ENCODE measurements at places on chromosomes 6 and 20.

GRCh38 chr6:19050765-19051164, 663.6 kb downstream of the RNF144B start:
- H3K27ac ChIP-seq, result no peak overlapping the region
- DNase-seq, result no peak
- H3K4me1 ChIP-seq, result no peaks in the 10 kb centered on the region
- H3K27me3 ChIP-seq, result no peaks in the 10 kb centered on the region
- H3K4me3 ChIP-seq, result no peak overlapping the region

DNA sequence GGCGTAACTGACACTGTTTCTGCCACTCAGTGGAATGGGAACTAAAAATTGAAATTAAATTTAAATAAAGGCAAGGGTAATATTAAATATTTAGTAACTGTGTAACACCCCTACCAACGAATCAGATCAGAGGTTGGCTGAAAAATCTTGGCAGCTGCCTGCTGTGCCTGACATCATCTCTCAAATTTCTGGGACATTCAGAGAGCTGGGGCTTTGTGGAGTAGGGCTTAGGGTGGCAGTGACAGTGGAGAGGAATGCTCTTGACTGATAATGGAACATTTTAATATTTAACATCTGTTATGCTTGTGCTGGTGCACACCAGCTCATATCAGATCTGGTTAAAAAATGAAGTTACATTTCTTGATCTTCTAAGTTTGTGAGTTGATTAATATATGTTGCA, 62.2 kb downstream of the RFPL4B start:
- no peaks in the 10 kb centered on the region for H3K4me1 ChIP-seq
- DNase-seq, result no peak
- no peaks in the 10 kb centered on the region for H3K36me3 ChIP-seq
- H3K4me3 ChIP-seq, result no peak overlapping the region

DNA sequence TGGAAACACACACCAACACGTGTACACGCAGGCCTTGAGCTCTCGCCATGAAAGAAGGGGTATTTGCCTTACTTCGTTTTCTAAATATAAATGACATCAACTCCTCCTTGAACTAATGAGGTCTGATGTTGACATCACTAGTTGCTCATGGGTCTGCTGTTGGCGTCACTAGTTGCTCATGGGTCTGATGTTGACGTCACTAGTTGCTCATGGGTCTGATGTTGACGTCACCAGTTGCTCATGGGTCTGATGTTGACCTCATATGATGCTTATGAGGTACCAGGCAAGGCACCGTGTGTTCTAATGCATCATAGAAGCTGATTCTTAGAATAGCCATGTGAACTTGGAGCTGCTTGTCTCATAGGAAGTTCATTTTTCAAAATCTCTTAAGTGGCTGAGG, 116.5 kb downstream of the SMOC2 start:
- DNase-seq, result no peak
- no peaks in the 10 kb centered on the region for H3K4me1 ChIP-seq
- H3K4me3 ChIP-seq, result no peak overlapping the region
- H3K36me3 ChIP-seq, result no peaks in the 10 kb centered on the region
- peak overlapping the region; percentile 21 for H3K27ac ChIP-seq
- no peaks in the 10 kb centered on the region for H3K27me3 ChIP-seq

DNA sequence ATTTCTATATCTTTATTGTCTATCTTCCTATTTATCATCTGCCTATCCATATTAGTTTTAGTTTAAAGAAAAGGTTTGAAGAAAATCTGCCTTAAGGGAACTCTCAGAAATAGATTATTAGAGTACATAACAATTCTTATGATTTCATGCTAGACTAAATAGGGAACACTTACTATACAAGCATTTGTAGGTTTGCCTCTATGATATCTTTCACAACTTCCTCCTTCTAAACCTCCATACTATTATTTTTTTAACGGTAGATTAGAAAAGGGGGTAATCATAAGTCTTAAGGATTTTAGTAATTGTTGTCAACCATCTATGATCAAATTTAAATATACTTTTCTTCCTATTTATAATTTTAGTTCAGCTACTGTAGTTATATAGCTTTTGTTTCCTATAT, 11.6 kb upstream of the DSE start:
- no peaks in the 10 kb centered on the region for H3K36me3 ChIP-seq
- H3K4me1 ChIP-seq, result no peaks in the 10 kb centered on the region
- H3K4me3 ChIP-seq, result no peak overlapping the region
- H3K27ac ChIP-seq, result no peak overlapping the region
- H3K27me3 ChIP-seq, result no peaks in the 10 kb centered on the region
- DNase-seq, result no peak

DNA sequence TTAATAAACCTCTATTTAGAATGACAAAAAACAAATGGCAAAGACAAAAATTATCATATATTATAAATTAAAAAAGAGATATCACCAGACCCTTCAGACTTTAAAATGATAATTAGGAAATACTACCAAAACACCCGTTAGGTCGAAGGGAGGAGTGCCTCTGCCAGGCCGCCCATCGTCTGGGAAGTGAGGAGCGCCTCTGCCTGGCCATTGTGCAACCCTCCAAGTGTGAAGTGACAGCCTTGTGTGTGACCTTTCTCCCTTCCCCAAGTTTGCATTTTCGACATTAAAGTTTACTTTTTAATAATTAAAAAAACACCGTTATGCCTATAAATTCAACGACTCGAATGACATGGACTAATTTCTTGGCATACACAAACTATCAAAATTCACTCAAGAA, 64.5 kb upstream of the TASP1 start:
- no peak overlapping the region for H3K4me3 ChIP-seq
- H3K4me1 ChIP-seq, result no peaks in the 10 kb centered on the region
- no peaks in the 10 kb centered on the region for H3K27me3 ChIP-seq
- DNase-seq, result no peak

GRCh38 chr6:15319677-15320076, 73.8 kb downstream of the JARID2 start:
- no peaks in the 10 kb centered on the region for H3K4me1 ChIP-seq
- no peak for DNase-seq
- no peak overlapping the region for H3K27ac ChIP-seq
- no peaks in the 10 kb centered on the region for H3K36me3 ChIP-seq
- no peak overlapping the region for H3K4me3 ChIP-seq
- no peaks in the 10 kb centered on the region for H3K27me3 ChIP-seq

GRCh38 chr20:63536997-63537524, at the start of gene PTK6:
PTK6 (minus strand) TSS chr20:63537376; CDS start chr20:63537314, 62 bp downstream.
- no peak within 1 kb of the TSS for H3K27ac ChIP-seq
- no peaks in the 10 kb centered on the region for H3K4me1 ChIP-seq
- no peak within 1 kb of the TSS for H3K4me3 ChIP-seq
- H3K36me3 ChIP-seq, result no peaks in the 10 kb centered on the region
- peaks cover 11% of the 10 kb centered on the region for H3K27me3 ChIP-seq
- no peak for DNase-seq

DNA sequence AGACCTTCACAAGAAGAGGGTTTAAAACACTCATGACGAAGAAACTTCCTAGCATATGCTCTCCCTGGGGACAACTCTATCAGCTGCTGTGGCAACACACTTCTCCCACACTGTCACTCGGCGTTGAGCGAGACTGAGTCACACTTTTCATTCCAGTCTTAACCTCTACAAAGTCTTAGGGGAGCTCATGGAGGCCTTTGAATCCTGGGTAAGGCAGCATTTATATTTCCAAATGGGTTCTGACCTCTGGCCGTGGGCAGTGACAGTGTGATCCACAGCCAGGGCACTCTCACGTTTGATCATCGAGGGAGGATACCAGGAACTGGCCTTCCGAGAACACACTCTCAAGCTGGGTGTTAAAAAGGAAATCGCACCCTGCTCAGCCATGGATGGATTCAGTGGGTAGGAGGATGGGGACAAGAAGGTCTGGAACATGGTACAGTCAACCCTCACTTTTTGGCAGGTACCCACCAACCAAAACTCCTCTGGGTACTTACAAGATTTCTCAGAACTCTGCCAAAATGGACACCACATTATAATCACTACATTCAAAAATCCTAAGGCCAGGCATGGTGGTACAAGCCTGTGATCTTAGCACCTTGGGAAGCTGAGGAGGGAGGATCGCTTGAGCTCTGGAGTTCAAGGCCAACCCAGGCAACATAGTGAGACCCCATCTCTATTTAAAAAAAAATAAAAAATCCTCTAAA, 19.6 kb downstream of the RRBP1 start:
- peak; percentile 52 for DNase-seq
- peak overlapping the region; percentile 50 for H3K27ac ChIP-seq
- H3K4me3 ChIP-seq, result no peak overlapping the region
- no peaks in the 10 kb centered on the region for H3K36me3 ChIP-seq
- no peaks in the 10 kb centered on the region for H3K27me3 ChIP-seq

GRCh38 chr20:9615766-9616454, 101.5 kb downstream of the LAMP5 start:
- no peak for DNase-seq
- no peaks in the 10 kb centered on the region for H3K27me3 ChIP-seq

DNA sequence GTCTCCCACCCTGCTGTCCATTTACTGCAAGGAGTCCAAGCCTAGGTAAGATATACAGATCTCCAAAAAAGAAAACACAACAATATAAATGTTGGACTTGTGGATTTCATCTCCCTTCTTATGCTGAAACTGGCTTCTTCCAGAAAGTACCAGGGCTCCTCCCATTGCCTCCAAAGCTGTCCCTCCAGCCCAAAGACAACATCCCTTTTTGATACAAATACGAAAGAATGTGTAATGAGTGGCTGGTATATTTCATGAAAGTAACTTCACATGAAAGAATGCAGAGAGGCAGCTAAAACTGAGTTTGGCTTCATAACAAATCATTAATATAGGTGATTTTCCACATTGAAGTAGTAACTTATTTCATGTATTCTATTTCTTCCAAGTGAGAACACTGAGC, 7.9 kb downstream of the MAFB start:
- no peak overlapping the region for H3K27ac ChIP-seq
- no peak for DNase-seq

DNA sequence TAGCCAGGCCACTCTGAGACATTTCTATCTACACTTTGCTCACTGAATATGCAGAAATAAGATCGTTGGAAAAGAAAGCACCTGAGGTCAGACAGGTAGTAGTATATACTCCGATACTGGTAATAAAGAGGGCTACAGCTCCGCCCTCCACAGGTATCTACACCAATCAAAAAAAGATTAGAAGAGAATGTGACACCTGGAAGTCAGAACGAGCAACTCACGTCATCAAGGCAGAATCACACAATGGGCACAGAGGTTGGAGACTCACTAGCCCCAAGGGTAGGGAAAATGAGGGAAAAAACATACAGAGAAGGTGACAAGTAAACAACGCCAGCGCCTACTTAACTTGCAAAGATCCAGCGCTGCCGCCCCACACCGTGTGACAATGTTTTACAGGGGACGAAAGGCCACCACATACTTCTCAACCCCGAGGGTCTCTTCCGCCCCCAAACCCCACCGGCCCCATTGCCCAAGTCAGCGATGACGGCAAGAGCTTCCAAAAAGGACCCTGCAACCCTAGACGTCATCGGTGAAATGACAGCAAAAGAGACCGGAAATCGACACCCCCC, 653 bp downstream of the LMBRD1 start:
- peak overlapping the region; percentile 95 for H3K27ac ChIP-seq
- no peaks in the 10 kb centered on the region for H3K36me3 ChIP-seq
- no peak for DNase-seq
- peak overlapping the region; percentile 54 for H3K4me3 ChIP-seq
- no peaks in the 10 kb centered on the region for H3K4me1 ChIP-seq

GRCh38 chr20:46324960-46325703, 16.8 kb upstream of the CDH22 start:
- DNase-seq, result no peak
- no peak overlapping the region for H3K4me3 ChIP-seq
- H3K27me3 ChIP-seq, result no peaks in the 10 kb centered on the region
- H3K4me1 ChIP-seq, result no peaks in the 10 kb centered on the region

DNA sequence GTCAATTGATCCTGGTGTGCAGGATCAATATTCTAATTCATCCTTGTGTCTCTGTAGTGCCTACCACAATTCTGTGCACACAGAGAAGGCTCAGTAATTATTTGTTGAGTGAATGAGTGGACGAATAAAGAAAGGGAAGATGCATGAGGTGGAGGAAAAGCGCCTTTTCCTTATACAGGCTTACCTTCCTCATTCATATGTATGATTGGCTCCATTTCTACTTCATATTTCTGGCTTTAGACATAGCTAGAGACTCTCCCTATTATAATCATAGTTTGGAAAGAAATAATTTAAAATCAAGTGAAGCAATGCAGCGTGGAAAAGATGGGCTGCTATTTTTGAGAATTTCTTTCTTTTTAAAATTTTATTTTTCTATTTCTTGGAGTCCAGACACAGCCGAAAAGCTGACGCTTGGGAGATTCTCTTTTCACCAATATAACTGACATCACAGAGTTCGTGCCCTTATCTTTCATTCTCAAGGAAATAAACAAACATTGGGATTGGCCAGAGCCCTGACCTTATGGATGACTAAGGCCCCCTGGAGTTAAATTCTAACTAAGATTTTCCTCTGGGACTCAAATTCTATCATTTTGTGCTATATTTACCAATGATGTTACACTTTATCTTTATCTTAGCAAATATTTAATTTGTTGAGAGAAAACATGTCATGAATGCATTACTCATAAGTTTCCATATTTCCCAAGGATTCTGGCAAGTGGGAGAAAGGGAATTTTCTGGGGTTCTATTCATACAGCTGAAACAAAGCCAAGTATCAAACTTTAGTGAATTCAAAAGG, 48.1 kb downstream of the PRL start:
- peak overlapping the region; percentile 4 for H3K27ac ChIP-seq
- H3K36me3 ChIP-seq, result no peaks in the 10 kb centered on the region
- no peak for DNase-seq

DNA sequence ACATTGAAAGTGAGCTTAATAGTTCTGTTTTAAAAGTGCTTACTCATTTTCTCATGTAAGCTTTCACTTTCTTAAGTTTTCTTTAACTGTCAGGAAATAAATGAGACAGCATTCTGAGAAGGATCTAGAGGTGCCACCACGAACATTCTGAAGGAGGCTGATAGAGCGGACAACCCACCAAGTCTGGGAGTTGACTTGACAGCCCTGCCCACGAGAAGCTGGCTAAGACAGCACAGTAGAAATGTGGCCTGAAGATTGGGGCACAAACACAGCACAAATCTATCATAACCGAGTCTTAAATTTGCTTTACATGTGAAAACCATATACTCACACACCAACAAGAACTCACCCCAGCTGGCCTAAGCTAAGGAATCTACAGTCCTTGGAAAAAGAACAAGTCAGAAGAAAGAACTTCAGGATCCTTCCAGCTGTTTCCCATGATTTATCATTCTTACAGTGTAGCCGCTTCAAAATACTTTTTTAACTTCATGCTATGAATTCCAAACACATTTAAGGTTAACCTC, 144.2 kb upstream of the TNFAIP3 start:
- no peak overlapping the region for H3K27ac ChIP-seq
- H3K27me3 ChIP-seq, result no peaks in the 10 kb centered on the region
- no peak for DNase-seq

DNA sequence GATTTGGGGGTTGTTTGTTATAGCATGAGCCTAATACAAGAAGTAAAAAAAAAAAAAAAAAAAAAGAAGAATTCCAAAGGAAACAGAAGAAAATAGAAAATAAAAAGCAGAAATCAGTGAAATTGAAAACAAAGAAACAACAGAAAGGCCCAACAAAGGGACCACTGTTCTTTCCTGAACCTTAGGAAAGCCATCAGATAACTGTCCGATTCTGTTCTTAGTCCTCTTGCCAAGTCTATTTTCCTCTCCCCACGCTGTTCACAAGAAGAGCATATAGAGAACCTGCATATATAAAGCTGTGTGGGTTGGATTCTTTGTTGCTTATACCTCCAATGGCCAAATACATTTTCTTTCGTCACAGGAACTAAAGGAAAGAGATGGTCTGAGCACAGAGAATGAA, 38.0 kb upstream of the IPCEF1 start:
- no peak overlapping the region for H3K27ac ChIP-seq
- no peaks in the 10 kb centered on the region for H3K36me3 ChIP-seq
- no peaks in the 10 kb centered on the region for H3K27me3 ChIP-seq
- no peaks in the 10 kb centered on the region for H3K4me1 ChIP-seq

- DNase-seq, result no peak
- no peak overlapping the region for H3K4me3 ChIP-seq
Observed at GRCh38 chr20:5827098-5827853, 77.1 kb downstream of the SHLD1 start.
